ENCODE measurements at places on chromosomes 2 and 18.

GRCh38 chr2:204931562-204931961 is 386.3 kb downstream of the PARD3B start:
- DNase-seq = peak; percentile 7

DNA sequence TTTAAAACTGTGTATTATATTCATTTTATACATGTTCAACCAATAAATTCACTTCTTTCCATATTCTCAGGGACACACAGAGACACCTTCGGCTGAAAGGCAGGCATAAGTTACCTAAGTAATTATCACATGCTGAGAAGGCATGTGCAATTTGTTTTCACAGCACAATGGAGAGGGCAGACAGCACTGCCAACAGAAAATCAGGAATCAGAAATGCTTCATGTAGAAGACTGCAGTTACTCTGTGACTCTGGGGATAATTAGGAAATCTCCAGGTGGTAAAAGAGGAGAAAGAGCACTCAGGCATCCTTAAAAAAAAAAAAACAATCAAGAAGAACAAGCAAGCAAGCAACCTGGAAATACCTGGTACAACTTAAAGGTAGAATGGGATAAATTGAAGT is 49.3 kb downstream of the DSEL start:
- DNase-seq = no peak

GRCh38 chr2:69827796-69828540 is 1.5 kb upstream of the GMCL1 start:
- DNase-seq = no peak

DNA sequence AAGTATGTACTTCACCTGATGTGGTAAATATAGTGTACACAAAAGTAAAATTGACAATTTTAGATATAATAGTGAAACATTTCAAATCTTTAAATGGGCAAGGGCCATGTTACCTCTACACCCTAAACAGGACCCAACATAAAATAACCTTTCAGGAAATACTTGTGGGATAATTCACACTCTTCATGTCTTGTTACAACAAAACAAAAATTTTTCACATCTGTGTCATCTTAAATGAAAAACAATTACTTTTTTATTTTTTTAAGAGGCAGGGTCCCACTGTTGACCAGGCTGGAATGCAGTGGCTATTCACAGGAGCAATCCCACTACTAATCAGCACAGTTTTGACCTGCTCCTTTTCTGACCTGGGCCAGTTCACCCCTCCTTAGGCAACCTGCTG is 42.1 kb downstream of the SRBD1 start:
- no peak for DNase-seq

DNA sequence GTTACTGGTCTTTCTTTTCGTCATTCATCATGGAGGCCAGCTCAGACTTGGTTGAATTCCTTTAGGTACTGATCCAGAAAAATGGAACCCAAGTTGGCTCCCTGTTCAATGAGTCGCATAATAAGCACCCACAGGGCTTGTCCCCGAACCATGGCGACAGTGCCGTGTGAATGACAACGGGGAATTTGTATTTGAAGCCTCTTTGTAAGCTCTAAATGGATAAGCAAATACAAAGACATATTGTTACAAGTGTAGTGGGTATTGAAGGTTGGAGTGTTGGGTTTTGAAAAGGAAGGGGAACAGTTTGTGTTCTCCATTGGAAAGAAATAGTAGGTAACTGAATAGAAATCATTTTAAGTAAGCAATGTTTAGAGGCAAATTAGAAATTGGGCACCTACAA is 288.9 kb downstream of the SLC4A3 start:
- no peak for DNase-seq

DNA sequence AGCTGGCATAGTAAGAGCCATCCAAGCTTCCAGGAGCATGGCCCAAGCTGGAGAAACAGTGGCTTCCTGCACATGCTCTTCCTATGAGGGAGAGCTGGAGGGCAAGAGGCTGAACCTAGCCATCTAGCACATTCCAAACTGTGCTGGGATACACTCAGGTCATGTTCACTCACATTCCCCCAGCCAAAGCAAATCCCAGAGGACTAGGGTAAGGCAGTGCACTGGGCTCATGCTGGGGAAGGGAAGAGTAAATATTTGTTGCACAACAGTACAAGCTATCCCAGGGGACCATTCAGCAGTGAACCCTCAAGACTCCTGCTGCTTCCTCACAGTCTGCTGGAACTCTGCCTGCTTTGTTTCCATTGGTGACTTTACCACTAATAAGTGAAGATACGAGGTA is 20.7 kb upstream of the GYPC start:
- DNase-seq = no peak

GRCh38 chr2:223007531-223007930 is 44.5 kb upstream of the KCNE4 start:
- peak; percentile 83 for DNase-seq

- peak; percentile 74 for DNase-seq
These were observed 470.1 kb downstream of the TMX3 start for GRCh38 chr18:68244786-68245185.

GRCh38 chr2:143497726-143498125 is 368.5 kb downstream of the ARHGAP15 start:
- no peak for DNase-seq

- DNase-seq = no peak
These were observed 1.3 kb downstream of the INPP4A start for GRCh38 chr2:98445683-98446581.

- DNase-seq = no peak
These were observed 95.6 kb downstream of the HDAC4 start for GRCh38 chr2:239305222-239305575.

DNA sequence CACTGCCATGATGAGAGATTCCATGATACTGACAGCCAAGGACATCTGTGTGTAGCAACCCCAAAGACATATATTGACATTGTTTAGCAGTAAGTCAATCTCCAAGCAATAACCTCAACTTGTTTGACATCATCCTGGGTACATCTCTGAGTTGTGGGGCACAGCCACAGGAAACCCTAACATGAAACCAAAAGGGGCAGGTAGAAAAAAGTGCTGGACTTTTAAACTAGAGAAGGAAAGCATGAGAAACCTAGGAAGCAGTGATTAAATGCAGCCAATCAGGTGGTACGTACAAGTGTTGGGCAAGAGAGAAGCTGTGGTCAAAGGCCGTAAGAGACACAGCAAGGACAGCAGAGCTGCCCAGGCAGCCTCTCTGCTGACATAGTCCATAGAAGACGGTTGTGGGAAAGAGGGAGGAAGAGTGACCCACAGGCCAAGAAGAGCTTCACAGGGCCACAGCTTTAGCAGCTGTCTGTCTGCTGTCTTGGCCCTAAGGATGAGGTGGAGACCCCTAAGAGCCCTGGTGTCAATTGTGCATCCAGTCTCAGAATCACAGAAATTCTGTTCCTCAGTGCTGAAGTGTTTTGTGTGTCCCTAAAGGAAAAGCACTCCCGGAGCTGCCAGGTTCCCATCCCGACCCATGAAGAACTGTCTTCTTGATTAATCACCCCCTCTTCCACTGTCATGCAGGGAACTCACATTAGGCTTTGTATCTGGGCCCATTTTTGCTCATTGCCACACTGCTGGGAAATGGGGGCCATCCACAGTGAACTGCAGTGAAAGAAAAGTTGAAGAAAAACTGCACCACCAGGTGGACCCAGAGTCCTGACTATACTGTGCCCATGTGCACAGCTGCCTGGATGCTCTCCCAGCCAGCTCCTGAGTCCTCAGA is 25.4 kb upstream of the CHN1 start:
- peak; percentile 58 for DNase-seq

GRCh38 chr18:51337406-51337805 is 139.9 kb upstream of the MEX3C start:
- DNase-seq = no peak
